Stomach (tissue), 19 donors: ENCODE measurements at places on chromosomes 3 and 15. TPM values are rescaled to one million over a fixed set of nuclear protein-coding genes. Genes with fewer than 3 reads are reported as not detected.

The GNB4 gene
- polyA plus RNA-seq = 9.8 TPM

The ITIH1 gene
- not detected for polyA plus RNA-seq

The SLC22A13 gene
- polyA plus RNA-seq = 0.05 TPM

The SNTN gene
- polyA plus RNA-seq = not detected

The AADACL2 gene
- not detected for polyA plus RNA-seq

The FRMD5 gene
- 1.00 TPM for polyA plus RNA-seq

The STARD5 gene
- 4.2 TPM for polyA plus RNA-seq

The GOLGA8G gene
- polyA plus RNA-seq = not detected

The ASB14 gene
- not detected for polyA plus RNA-seq

The MME gene
- 1.3 TPM for polyA plus RNA-seq

The DPPA2 gene
- not detected for polyA plus RNA-seq

The RLBP1 gene
- not detected for polyA plus RNA-seq

The CHRNA3 gene
- 1.0 TPM for polyA plus RNA-seq
